Stimulated activated effector memory CD8-positive, alpha-beta T cell treated with anti-CD3 and anti-CD28 coated beads, Interleukin-12 subunit alpha, Interleukin-12 subunit beta, amount 100 ng/mL, for 72 hours (primary cell): ENCODE measurements at places on chromosomes 6 and 20.

GRCh38 chr20:13625304-13625979 is 13.3 kb downstream of the TASP1 start:
- no peak for DNase-seq

DNA sequence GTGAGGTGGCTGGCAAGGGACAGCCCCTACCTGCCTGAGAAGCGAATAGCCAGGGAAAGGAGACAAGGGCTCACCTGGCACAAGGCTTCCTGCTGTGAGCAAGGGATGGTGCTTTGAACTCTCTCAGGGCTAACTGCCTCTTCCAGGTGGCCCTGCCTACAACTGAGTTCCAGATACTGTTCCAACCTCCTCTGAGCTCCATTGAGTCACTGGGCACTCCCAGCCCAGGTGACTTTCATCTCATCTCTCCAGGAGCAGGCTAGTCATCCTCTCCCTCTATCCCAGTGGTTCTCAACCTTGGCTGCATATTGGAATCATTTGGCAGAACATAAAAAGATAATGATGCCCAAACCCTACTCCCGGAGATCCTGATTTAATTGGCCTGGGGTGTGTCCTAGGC is 374.0 kb upstream of the ZFP64 start:
- DNase-seq = no peak

DNA sequence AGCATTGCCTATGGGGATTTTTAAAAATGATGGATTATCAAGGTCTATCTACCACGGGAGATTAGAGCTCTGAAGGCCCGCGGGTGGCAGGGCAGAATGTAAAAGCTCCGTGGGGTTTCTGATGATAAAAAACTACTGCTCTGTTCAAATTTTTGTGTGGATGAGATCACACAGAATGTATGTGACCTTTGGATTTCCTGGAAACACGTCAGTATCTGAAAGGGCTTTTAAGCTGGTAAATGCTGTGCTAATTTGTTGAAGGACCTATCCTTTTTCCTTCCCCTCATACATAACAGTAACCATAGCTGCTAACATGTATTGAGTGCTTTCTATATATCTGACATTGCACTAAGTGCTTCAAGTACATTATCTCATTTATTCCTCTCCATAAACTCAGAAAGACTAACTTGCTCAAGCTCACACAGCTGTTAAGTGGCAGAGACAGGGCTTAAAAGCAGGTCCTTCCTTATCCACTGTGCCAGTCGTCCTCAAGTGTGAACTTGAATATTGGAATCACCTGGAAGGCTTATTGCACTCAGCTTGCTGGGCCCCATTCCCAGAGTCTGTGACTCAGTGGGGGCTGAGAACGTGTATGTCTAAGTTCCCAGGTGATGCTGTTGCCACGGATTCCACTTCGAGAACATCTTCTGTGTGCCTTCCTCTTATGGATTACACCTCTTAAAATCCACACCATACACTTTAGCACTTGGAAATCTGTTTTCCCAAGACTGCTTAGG is 1.9 kb upstream of the TMEM242 start:
- no peak for DNase-seq

- DNase-seq = no peak
Observed at GRCh38 chr6:10595731-10596664, 74.8 kb downstream of the GCNT2 start.

GRCh38 chr6:166597711-166598440 is 11.4 kb upstream of the RAMACL start:
- no peak for DNase-seq
